ENCODE measurements at places on chromosomes 2 and 18. TPM values are rescaled to one million over a fixed set of nuclear protein-coding genes. Genes with fewer than 3 reads are reported as not detected.

The FZD7 gene
- 2.0 TPM for total RNA-seq

The SAG gene
- 0.61 TPM for total RNA-seq

The RNF103 gene
- total RNA-seq = 9.7 TPM

The TMEM17 gene
- total RNA-seq = 1.0 TPM

The ATIC gene
- 40.7 TPM for total RNA-seq

The ALPP gene
- 0.09 TPM for total RNA-seq

The CYP26B1 gene
- total RNA-seq = 10.3 TPM

The TUBA3E gene
- total RNA-seq = 0.05 TPM

The CXCR4 gene
- 198 TPM for total RNA-seq

The SPTBN1 gene
- total RNA-seq = 74.4 TPM

The TSGA10 gene
- total RNA-seq = 8.9 TPM

The UGT1A10 gene
- total RNA-seq = 0.09 TPM

The MARS2 gene
- 4.9 TPM for total RNA-seq

The MC2R gene
- total RNA-seq = 0.05 TPM

GRCh38 chr18:63140997-63141777, 178.4 kb downstream of the BCL2 start:
- no peak for DNase-seq

DNA sequence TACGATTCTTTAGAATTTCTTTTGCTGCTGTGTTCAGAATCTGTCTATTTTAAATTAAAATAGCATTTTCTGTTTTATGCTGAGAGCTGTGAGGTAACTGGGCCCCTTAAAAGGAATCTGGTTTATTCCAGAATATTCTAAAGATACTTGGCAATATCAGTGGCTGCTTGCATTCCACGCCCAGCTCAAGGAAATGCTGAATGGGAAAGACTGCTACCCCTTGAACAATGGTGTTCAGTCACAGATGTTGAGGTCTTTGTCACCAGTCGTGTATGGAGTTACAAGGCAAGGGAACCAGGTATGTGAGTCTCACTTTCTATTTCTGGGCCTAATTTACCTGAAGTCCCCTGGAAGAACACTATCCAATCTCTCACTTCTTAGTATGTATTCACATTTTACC, 377.9 kb upstream of the CDH7 start:
- DNase-seq = no peak

GRCh38 chr2:71800106-71800809, 346.9 kb downstream of the DYSF start:
- no peak for DNase-seq

DNA sequence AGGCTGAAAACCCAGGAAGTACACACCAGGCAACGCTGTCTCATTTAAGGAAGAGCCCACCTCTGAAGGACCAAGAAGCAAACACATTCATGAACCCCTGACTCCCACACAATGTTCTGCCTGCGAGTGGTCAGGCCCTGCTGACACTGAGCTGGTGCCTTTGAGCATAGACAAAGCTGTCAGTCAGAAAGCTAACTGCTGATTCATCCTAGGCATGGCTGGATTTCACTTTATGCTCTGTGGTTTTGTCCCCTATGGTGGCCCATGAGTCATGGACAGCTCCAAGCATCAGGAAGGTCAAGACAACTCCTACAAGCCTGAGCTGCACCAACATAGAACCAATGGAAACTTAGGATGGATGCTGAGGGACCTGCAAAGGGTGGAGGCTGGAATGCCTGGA, 78.9 kb downstream of the UXS1 start:
- DNase-seq = no peak

- DNase-seq = no peak
These were observed 75.9 kb downstream of the METTL4 start for GRCh38 chr18:2495381-2495780.

- DNase-seq = no peak
These were observed 463 bp upstream of the CABYR start for GRCh38 chr18:24138409-24138788.

DNA sequence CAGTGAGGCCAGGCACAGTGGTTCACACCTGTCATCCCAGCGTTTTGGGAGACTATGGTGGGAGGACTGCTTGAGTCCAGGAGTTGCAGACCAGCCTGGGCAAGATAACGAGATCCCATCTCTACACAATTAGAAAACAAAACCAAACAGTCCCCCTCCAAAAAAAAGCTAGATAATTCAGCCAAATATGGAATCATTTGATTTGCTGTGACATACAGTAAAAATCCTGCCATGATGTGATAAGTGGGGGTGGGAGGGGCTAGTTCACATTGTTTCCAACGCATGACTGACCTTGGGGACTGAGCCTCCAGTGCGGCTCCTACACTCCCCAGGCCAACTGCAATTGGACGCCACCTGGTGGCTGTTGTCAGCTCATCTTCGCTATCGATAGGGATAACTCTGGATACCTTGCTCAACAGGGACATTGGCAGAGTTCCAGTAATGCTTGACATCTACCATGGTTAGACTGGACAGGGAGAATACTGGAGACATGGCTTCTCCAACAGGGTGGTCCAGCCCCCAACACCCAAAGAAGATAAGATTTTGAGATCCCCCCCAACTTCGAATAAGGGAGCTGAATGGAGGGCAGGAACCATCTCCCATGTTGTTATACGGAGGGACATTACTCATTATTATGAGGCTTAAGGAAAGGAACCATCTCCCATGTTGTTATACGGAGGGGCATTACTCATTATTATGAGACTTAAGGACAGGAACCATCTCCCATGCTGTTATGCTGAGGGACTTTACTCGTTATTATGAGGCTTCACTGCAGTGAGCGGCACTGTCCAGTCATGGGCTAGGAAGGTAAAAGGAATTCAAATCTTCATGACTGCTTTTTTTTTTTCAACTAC, 135.9 kb downstream of the TGIF1 start:
- DNase-seq = peak; percentile 68

DNA sequence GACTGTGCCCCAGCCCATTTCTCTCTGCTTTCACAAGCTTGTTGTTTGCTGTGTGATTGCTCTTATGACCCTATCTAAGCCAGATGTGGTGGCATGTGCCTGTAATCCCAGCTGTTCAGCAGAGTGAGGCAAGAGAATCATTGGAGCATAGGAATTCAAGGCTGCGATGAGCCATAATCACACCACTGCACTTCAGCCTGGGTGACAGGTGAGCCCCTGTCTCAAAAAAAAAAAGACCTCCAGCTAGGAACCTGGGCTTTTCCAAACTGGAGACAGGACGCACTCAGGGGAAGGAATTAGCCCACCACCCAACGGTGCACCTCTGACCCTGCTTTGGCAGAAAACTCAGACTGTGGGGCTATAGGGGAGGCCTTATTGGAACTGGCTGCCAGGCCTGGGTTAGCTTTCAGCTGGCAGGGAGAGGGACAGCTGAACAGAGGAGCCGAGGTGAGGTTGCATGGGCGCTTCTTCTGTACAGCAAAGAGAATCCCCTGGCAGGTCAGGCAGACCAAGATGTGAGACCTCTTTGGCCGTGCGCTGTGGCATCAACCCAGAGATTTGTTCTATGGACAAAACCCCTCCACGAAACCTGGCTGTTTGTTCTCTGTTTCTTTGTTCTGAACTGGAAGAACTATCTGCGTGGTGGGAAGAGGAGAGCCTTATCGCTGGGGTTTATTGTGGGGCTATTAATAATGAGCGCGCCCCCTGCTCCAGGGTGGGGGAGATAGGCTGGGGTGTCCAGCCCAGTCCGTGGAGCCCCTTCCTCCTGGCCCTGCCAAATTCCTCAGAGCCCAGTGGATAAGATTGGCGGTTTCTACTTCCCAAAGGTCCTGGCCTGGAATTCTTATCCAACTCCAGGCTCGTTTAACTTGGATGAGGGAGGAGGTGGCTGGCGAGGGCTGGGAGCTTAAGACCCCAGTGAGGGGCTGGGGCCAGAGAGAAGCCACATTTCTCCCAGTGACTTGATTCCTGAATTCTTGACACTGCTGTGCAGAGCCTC, 38.8 kb upstream of the SMAD7 start:
- DNase-seq = no peak

GRCh38 chr2:119760956-119761275, 1.2 kb downstream of the PTPN4 start:
- no peak for DNase-seq

DNA sequence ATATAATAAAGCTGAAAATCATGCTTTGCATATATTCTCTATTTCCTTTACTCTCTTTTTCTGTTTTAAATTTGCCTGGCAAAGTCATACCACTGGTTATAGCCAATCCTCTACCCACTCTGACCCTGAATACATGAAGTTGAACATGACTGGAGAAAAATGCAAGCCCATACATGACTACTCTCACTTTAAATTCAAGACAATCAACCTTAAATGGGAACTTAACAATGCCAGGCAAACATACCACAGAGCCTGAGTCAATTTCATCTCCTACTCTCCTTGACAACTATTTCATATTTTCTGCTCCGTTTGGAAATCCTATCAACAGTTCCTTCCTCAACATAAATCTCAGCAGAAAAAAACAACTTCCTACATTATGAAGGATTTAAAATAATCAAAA, 22.6 kb downstream of the RAD51AP2 start:
- no peak for DNase-seq

- DNase-seq = no peak
These were observed 5.7 kb downstream of the CHPF start for GRCh38 chr2:219537657-219538488.

GRCh38 chr18:69035756-69036155, 237.9 kb downstream of the CCDC102B start:
- no peak for DNase-seq

DNA sequence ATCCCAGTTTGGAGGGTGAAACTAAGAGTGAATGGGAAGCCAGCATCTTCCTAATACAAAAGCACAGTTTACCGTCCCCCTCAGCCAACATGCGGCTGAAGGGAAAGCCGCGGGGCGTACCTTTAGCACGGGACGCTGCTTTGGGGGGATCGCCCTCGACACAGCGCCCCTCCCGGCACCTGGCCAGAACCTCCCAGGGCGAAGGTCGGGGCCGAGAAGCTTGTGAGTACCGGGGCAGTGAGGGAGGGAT, at the start of gene METTL8:
TSS of gene METTL8 (minus strand) at position 228 of the 250 bp plus-strand sequence. CDS start 41,805 bp downstream, outside the sequence.
- DNase-seq = no peak

DNA sequence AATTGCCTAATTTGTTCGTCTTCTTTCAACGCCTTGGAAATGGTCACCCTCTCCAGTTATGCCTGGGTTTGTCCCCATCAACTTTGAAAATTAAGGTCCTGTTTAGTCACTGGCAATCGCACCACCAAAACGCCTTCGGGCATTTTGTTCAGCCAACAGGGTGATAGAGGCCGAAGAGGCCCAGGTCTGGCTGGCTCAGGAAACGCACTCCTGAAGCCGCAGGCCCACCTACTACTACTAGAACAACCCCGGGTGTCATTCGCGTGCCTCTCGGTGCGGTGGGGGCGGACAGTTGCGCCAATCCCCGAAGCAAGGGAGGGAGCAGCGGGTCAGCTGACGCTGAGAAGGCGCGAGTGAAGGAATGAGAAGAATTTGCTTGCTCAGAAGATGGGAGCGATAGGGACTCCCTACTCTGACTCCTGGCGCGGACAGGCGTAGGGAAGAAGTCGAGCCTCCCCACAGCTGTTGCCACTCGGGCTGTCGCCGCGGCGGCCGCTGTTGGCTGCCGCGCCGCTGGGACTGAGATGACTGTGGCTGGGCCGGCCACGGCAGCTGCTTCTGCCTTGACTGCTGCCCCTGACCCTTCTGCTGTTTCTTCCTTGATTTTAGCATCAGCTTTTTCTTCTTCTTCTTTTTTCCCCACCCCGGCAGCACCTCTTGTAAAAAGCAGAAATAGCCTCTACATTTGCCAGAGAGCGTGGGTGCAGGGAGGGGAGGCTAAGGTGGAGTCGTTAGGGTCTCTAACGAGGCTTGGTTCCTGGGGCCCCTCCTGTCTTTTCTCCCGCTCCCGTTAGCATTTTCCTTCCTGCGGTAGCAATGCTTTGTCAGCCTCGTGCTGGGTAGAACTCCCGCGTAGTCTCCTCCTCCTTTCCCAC, 387.6 kb downstream of the FIGN start:
- no peak for DNase-seq

- no peak for DNase-seq
These were observed 13.7 kb upstream of the GMCL1 start for GRCh38 chr2:69815717-69816116.

- DNase-seq = no peak
These were observed 373.6 kb downstream of the MBD2 start for GRCh38 chr18:53850902-53851301.

- no peak for DNase-seq
These were observed 50.0 kb upstream of the MBOAT2 start for GRCh38 chr2:9053534-9053931.

DNA sequence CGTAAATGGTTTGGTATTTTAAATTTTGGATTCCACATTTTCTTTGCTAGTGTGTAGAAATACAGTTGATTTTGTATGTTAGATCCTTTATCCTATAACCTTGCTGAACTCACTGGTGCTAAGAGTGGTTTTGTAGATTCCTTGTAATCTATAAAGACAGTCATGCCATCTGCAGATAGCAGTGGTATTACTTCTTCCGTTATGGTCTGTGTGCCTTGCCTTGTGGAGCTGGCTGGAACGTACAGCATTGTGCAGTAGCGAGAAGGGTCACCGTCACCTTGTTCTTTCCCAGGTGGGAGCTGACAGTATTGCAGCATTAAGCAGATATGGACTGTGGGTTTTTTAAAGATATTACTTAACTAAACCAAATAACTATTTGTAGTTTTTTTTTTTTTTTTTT, 33.7 kb downstream of the ATP9B start:
- DNase-seq = no peak

DNA sequence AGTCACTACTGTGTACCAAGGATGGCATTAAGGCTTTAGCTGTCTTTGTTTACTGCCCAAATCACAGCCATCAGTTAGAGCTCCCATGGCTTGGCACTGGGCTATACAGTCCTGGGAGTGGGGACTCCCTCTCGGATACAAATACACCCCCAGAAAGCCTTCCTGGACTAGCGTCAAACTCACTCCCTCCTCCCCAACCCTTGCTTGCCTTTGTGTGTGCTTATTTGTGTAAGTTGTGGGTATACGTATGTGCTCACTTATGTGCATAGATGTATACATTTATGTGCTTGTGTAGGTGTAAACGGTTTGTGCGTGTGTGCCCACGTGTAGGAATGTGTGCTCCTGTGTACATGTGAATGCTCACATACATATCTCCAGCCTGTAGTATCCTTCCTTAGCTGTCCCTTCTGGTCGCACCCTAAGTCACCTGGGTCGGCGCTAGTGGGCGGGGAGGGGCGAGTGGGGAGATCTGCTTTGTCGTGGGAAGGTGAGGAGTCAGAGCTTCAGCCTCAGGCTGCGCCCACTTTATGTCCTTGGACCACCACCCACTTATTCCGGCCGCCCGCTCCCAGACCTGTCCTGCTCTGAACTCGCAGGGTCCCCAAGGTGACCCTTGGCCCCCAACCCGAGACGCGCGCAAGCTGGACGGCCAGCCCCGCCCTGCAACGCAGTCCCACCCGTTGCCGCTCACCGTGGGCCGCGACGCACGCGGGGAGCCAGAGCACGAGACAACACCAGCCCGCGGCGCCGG, 461 bp downstream of the PRADC1 start:
- DNase-seq = peak; percentile 3

- no peak for DNase-seq
These were observed 40.7 kb upstream of the RAB27B start for GRCh38 chr18:54787616-54788015.
